ENCODE measurements at places on chromosomes 6 and 20.
A peak's percentile ranks its signal among the peaks of the same experiment; 100 is the strongest.

DNA sequence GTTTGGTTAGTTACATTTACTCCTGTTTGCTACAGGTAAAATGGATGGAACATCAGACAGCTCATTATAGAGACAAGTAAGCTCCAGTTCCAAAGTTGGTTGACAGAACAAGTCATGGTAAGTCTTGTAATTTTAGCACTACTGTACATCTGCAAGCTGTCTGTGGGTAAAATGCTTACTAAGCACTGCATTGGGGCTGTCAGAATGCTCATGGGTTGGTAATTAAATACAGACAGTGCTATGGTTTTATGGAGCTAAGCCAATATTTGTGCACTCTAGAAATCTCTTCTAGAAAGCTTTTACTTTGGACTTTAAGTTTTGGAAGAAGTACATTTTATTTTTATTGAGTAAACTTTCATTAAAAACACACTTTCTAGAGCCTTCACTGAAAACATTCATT is 419.2 kb upstream of the MMS22L start:
- DNase-seq, result no peak

DNA sequence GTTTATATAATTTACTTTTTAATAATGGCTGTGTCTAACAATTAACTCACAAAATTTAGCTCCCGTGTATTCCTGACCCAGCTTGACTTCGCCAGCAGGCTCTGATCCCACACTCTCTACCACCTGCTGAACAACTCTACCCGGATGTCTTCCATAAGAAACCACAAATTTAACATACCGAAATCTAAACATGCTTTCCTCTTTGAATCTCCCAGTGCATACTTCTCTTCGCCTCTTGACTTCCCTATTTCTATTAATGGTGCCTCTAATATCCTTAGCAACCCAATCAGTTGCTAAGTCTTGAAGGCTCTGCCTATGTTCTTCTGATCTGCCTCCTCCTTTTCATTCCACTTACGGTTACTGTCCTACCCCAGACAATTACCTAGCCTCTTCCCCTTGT is 4.6 kb upstream of the MYB start:
- DNase-seq, result no peak

- DNase-seq, result no peak
Observed at GRCh38 chr6:20909621-20910020, 375.4 kb downstream of the CDKAL1 start.

DNA sequence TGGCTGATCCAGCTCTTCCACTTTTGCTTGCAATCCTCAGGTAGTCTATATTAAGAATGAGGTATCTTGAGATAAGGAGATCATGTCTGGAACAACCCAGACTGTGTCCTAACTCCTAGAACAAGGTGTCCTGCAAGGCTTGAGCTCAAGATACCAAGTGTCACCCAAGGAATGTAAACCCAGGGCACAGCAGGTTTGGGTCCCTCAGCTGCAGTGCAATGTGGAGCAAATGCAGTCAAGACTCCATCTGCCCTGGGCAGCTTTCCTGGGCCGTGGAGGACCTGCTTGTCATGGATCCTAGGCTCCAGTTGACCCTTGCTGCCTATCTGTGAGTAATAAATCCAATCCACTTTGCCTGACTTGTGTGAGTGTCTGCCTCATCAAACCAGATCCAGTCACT is 166.1 kb downstream of the OTOR start:
- DNase-seq, result no peak

GRCh38 chr6:11537229-11538051 is at the start of gene TMEM170B:
Gene TMEM170B, plus strand, starts transcription at chr6:11537749. Its CDS starts 529 bp downstream, at chr6:11538278.
- peak; percentile 90 for DNase-seq

GRCh38 chr20:61424628-61425420 is 172.8 kb downstream of the CDH4 start:
- DNase-seq, result no peak

- DNase-seq, result no peak
Observed at GRCh38 chr6:45075246-45075645, 252.9 kb upstream of the RUNX2 start.

- no peak for DNase-seq
Observed at GRCh38 chr6:160069050-160069454, 52.6 kb upstream of the SLC22A1 start.

DNA sequence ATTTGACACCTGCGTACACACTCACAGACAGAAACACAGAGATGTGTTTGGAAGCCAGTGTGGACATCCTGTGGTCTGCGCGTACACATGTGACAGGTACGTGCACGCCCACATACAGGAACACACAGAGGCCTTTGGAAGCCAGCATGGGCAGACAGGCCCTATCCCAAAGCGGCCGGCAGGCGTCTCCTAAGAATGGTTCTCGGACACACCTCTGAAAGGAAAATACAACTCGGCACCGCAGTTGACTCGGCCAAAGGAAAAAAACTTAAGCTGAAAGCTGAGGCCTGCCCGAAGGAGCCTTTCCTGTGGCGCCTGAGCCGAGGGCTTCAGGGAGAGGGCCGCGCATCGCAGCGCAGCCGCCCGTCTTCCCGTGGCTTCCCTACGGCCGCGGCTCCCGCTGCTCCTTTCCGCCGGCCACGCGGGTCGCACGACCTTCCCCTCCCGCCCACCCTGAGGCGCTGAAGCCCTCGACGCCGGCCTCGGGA is 1.4 kb upstream of the CEP43 start:
- peak; percentile 60 for DNase-seq

DNA sequence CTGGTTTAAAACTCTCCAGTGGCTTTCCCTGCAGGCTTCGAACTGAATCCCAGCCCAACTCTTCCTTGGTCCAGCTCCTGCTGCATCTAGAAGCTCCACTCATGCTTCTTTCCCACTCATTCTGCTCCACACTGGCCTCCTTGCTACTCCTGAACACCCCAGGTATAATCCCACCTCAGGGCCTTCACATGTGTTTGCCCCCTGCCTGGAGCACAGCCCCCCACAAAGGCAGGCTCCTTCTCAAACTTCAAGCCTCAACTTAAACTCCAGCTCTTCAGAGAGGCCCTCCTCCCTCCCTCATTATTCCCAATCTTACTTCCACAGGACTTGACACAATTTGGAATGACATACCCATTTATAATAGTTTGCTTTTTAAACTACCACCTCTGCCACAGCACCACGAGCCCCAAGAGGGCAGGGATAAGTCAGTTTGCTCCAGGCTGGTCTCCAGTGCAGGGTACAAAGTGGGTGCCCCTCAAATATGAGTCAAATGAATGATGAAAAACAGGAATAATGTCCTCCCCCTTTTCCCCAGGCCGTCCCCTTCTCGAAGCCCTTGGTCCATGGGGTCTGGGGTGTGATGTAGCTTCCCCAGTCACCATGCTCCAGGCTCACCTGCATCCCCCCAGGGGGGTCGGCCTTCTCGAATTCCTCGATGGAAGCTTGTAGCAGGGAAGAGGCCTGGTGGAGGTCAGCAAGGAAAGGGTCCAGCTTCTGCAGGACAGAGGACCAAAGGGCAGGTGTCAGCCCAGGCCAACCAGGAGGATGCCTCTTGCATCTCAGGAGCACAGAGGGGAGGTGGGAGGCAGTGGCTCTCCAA is 37.4 kb downstream of the KIAA1755 start:
- no peak for DNase-seq

DNA sequence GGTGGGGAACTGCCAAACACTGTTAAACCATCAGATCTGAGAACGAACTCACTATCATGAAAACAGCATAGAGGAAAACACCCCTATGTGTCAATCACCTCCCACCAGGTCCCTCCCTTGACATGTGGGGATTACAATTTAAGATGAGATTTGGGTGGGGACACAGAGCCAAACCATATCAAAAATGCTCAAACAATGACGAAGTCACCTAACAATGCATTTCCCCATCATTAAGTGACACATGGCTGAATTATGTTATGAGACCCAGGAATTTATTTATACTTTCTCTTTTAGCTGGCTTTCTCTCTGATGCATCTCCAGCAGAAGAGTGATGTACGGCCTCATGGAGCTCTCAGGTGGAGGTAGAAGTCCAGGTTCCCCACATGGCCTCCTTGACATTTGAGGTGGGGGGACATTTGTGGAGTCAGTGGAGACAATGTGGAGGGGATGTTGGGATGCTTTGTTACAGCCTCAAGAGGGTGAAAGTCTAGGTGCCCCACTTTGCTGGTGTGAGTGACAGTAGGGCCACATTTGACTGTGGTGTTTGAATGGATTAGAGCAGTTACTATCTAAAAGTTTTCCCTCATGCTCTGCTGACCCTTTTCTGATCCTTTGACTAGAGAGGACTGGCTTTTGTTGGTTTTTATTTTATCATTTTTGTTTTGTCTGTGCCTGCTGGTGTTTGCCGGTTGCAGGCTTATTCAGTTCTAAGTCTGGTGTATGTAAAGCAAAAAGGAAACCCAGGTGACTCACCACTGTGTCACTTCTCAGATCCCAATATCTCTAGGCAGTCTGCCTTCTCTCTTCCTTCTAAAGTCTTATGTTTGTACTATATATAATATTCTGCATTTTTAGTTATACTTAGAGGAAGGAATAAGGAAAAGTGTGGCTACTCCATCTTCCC is 18.5 kb upstream of the DCBLD1 start:
- no peak for DNase-seq

DNA sequence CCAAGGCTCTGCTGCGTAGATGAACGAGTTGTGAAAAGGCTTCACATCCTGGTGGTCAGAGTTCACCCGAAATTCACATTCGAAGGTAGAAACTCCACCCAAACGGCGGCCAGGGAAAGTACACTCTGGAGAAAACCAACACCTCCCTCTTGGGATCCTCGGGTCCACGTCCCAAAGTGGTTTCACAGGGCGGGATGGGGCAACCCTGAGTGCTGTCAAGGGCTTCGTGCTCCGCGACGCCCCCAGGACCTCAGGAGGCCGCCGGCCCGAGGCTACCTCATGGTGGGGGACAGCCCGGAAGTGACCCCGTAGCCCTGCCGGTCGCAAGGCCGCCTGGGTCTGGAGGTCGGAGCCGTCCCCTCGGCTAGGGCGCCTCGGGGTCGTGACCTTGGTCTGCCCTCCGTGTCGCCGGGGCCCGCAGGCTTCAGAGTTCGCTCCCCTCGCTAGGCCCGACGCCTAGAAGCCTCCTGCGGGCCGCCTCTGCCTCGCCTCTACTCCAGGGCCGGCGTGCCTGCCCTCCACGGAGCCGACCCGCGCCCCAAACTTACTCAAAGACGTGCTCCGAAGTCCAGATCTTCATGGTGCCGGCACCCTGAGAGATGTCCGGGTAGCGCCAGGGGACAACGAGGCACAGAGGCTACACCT is at the start of gene PRELID3B:
Gene PRELID3B, minus strand, starts transcription at position 636 of the 645 bp plus-strand sequence. Its CDS starts 56 bp downstream, at position 580.
- no peak for DNase-seq

GRCh38 chr6:34536251-34536958 is 19.7 kb downstream of the SPDEF start:
- no peak for DNase-seq

GRCh38 chr20:49563015-49563980 is 4.6 kb downstream of the PTGIS start:
- DNase-seq, result no peak

DNA sequence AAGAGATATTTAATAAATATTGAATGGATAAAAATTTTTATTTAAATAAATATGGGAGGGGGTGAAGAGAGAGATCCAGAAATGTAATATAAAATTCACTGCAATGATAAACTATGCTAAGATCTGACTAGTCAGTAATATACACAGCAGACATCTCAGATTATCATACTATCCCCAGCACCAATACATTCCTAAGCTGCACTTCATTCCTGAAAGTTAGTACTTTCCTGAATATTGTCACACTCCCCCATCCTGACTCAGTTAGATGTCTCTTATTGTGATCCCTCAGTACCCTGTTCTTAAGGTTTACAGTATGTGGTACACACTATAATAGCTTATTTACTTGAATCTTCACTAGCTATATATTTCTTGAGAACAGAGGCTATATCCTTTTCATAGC is 88.3 kb upstream of the KCNQ5 start:
- no peak for DNase-seq

GRCh38 chr6:3819161-3820110 is 29.7 kb upstream of the FAM50B start:
- DNase-seq, result no peak

GRCh38 chr6:136491754-136492153 is 58.5 kb downstream of the MAP7 start:
- no peak for DNase-seq

DNA sequence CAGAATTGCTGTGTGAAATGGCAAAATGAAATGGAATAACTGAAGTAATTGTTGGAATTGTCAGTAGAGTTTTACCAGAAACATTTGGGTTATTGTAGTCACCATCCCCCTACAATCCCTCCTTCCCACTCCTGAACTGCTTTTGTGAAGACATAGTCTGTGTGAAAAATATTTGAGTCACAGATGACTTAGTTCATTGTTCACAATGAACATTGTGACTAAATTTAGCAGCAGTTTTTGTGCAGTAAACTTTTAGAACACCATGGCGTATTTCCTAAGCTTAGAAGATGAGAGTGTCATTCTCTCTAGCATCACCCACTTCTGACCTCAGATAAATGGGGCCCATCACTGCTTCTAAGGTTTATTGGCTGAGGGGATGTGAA is 11.0 kb downstream of the OTOR start:
- no peak for DNase-seq

GRCh38 chr20:58837717-58838116 is 13.0 kb downstream of the GNAS-AS1 start:
- DNase-seq, result no peak

- DNase-seq, result no peak
Observed at GRCh38 chr6:56865081-56865875, 89.6 kb upstream of the BEND6 start.

DNA sequence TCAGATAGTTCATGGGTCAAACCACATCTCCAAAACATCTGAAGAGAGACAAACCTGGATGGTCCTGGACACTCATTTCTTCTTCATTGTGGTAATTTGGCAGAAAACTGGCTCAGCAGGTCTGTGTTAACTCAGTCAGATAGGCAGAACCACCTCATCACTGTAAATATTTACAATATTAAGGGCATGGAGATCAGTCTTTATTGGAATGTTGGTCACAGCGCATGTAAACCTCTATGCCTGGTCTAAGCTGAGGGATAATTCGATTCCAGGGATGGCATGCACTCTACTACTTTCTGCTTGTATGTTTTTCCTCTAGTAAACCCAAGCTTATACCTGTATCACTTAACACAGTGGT is 4.0 kb upstream of the TBC1D7 start:
- no peak for DNase-seq

DNA sequence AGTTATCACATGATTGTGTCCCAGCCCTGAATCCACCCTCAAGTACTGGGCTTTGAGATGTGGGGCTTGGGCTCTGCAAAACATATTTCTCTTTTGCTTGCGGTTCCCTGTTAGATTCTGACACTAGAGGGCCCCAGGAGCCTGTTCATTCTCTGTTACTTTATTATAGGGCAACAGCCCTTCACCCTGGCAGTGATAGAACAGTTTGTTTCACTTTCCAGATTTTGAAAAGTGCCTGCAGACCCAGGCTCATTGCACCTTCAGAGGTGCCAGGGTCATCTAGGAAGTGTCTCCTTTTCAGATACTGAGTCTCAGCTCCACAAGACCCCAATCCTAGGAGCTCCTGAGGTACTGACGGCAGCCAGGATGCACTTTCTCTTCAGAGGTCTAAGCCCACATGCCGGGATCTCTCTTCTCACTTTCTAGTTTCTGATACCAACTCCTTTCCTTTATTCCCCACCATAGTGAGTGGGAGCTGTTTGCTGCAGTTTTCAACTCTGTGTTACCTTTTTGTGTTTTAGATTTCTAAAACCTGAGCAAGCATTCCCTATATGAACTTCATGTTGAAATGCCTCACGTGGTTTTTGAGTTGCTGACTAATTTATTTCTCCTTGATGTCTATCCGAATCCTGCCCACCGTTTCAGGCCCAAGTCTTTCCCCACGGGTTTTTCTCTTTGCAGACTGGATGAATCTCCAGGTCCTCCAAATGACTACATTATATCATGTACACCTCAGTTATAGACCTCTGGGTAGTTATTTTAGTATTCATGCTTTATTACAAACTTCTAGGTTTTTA is 10.9 kb downstream of the ABT1 start:
- peak; percentile 28 for DNase-seq
